MV-4-11 (cell line): ENCODE measurements at places on chromosomes 4 and X.

DNA sequence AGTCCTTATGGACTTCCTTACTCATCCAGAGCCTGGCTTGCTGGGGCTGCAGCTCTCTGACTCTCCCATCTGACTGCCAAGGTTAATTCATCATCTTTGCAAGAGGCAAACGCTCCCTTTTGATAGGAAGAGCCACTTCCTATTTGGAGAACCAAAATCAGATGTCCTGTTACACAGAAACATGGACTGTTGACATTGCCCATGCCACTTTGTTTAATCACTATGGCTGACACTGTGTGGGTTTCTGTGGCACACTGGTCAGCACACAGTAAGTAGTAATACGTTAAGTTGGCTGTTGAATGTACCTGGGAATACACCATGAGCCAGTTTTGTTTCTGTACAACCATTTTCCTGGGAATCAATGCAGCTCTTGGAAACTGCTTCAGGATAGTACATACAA, 45.1 kb upstream of the TMEM33 start:
- no peak for DNase-seq

GRCh38 chrX:397575-397974, 10.9 kb upstream of the PPP2R3B start:
- DNase-seq, result no peak

- no peak for DNase-seq
These were observed 48.4 kb downstream of the MAGEB17 start for GRCh38 chrX:16215660-16216059.

DNA sequence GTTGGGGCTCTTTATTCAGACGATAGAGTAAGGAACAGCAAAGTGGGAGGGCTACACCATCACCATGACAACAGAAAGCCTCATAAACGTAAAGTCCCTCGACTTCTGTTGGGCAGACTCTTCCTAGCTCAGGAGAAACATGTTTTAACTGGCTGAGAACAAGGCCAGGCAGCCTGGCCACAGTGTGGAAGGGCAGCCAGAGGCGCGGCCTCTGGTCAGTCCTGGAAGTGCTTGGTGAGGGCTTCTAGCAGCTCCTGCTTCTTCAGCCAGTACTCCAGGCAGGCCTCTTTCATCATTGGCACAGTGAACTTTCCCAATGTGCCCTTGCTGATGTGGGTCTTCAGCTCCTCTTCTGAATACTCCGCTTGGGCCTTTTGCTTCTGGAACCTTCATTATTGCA, 690.9 kb downstream of the PCDH19 start:
- no peak for DNase-seq

DNA sequence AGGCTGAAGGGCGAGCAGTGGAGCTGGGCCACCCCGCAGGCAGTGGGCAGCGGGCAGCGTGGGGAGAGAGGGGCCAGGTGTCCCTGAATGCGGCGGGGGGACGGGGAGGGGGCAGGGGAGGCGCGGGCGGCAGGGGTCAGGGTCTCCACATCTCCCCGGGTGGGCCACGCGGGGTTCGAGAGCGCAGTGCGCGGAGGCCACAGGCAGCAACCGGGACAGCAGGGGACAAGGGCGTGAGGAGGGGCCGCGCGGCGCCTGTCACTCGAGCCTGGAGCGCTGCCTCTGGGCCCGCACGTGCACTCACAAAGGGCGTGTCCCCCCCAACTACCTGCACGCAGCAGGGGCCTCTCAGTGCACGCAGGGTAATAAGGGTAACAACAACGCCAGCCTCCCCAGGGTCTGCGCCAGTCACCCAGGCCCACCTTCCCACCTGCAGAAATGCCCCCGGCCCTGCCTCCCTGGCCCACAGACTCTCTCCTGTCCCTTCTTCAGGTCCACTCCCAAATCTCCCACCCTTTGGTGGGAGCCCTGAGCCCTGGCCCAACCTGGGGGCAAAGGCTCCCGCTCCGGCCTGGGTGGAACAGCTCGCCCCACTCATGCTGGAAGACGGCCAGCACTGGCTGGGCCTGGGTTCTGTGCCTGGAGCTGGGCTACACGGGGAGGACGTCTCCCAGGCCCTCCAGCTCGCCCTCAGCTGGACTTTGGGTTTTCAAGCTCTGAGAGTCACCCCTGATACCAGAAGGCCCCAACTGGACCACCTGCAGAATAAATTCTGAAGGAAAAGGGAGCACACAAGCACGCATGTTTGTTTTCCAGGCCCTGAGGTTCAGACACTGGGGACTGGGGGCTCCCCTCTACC, 53.2 kb downstream of the ZFYVE28 start:
- no peak for DNase-seq

GRCh38 chr4:173076903-173077634, 91.5 kb upstream of the GALNT7 start:
- peak; percentile 67 for DNase-seq

DNA sequence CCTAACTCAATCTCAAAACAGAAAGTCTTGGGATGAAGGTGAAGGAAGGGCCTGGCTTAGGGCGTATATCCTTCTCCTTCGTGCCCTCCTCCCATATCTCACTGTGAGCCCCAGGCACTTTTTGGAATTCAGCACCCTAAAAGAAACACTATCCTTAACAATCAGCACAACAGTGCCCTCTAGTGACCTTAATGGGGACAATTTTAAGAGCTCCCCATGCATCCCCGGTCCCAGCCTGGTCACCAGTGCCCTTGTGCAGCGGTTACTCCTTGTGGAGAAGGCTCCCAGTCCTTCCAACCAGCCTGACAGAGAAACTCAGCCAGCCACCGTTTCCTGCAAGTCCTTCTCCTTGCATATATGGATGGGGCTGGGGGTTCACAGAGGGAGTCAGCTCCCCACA, 4.2 kb downstream of the PAK3 start:
- DNase-seq, result peak; percentile 8

GRCh38 chr4:2428496-2429213, 9.9 kb downstream of the CFAP99 start:
- DNase-seq, result no peak

GRCh38 chr4:117900832-117901231, 133.5 kb upstream of the NDST3 start:
- DNase-seq, result no peak

DNA sequence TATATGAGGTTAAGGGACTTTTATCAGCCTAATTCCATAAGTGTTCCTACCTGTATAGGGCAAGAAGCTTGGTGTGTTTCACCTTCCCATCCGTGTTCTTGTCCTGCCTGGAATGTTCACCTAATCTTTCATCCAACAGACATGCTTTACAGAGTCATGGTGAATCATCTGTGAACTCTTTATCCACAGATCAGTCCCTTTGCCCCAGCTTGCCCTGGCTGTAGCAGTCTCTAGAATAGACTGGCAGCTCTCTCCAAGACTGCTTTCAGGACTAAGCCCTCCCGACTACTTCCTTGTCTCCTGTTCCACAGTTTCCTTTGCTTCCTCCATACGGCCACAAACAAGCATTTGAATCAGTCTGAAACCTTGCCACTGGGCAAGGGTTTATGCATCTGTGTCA, 177.9 kb upstream of the IL15 start:
- no peak for DNase-seq

DNA sequence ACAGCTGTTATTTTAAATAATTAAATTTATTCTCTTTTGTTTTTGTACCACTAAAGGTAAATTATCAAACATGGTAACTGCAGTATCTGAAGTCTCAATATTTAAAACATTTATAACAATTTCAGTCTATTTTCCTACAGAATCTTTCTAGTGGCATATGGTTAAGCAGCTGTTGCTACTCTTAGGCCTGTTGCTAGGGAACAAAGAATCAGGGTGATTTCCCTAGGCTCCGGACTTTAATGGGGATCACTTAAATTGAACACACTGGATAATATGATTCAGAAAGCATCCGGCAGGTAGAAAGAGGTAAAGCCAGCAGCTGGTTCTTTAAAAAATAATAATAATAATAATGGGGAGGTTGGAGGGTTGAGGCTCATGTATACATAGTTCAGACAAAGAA, 17.6 kb downstream of the FBXO8 start:
- no peak for DNase-seq

DNA sequence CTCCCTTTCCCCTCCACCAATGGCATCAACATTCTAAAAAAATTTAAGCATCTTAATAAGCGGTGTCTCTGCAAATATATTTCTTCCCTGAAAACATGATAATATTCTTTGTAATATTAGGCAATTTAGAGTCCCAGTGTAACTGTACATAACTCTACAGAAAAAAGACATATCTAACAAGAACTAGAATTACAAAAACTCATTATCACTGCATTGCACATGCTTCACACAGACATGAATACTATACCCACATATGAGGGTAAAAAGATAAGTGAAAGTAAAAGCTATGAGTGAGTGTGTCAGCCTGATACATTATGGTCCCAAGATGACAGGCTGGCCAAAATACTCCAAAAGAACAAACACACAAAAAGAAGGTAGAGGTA, 2.4 kb upstream of the FGB start:
- no peak for DNase-seq

DNA sequence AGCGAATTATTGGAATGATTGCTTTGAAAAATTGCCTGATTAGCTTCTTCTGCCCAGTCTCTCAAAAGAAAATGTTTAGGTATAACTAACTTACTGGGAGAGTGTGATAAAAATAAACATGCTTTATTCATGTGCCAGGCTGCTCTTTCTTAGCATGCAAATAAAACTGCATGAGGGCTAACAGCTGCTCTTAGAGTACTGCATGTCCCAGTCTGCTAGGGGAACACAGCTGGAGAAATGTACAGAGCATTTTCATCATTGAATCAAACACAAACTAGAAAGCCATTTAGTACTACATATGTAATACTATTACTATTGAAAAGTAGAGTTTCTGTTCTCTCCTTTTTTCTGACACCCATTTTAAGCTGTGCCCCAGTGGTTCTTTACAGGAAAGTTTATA, 726.0 kb downstream of the GRID2 start:
- DNase-seq, result no peak

- DNase-seq, result no peak
These were observed 149.8 kb downstream of the SPCS3 start for GRCh38 chr4:176469546-176469945.

GRCh38 chrX:151478058-151478457, 81.1 kb downstream of the VMA21 start:
- DNase-seq, result no peak

DNA sequence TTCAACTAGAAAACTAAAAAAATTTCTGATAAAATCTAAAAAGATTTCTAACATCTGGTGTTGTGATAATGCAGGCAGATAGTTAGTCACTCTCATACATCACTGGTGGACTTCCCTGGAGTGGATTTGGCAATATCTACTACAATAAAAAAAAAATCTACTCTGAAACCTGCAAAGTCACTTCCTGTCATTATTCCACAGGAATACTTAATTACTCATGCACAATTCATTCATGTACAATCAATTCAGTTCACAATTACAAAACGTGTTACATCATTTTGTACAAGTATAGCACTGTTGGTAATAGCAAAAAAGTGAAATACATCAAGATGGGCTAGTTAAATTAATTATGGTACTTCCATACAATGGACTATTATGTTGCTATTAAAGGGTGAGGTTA, 16.5 kb upstream of the RHOH start:
- DNase-seq, result peak; percentile 71

GRCh38 chr4:99824070-99824599, 7.5 kb downstream of the DAPP1 start:
- DNase-seq, result no peak

- DNase-seq, result peak; percentile 35
These were observed 25.2 kb downstream of the MANBA start for GRCh38 chr4:102735582-102735981.

- DNase-seq, result no peak
These were observed 13.8 kb downstream of the SH3BP2 start for GRCh38 chr4:2806390-2807355.

GRCh38 chr4:14117575-14118238, 490.2 kb upstream of the BOD1L1 start:
- DNase-seq, result peak; percentile 6

DNA sequence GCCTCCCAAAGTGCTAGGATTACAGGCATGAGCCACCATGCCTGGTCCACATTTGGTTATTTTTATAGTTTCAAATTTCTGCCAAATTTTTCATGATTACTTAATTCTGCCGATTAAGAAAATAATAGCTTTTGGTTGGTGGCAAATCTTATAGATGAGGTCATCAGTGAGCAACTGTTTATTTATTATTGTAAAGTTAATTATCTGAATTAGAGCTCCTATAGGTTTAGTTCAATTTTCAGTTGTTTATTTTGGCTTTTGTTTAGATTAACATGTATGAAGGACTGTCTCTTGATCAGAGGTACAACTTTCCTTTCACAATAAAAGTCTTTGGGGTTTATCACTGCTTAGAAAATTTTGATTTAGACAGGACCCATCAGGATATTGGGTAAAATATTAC, 262.2 kb downstream of the SLC7A11 start:
- no peak for DNase-seq

- DNase-seq, result no peak
These were observed 61.6 kb downstream of the MAD2L1 start for GRCh38 chr4:120005076-120005475.

DNA sequence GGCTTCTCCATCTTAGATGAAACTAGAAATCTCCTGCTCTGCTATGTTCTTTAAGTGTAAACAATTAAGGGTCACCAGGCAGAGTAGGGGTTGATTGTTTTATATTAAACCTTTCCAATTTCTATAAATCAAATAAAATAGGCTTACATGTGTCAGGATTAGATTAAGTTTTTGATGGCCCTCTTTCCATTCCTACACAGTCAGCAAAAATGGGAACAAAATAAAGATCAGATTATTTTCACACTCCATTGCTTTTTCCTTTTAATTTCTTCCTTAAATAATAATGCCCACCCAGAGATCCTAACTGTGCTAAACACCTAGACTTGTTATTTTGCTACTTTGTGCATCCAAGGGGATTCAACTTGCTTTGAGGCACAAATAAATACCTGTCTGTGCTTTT, 381.4 kb upstream of the MAGEB16 start:
- no peak for DNase-seq

- DNase-seq, result no peak
These were observed 291.6 kb downstream of the CAMK2D start for GRCh38 chr4:113469926-113470325.

DNA sequence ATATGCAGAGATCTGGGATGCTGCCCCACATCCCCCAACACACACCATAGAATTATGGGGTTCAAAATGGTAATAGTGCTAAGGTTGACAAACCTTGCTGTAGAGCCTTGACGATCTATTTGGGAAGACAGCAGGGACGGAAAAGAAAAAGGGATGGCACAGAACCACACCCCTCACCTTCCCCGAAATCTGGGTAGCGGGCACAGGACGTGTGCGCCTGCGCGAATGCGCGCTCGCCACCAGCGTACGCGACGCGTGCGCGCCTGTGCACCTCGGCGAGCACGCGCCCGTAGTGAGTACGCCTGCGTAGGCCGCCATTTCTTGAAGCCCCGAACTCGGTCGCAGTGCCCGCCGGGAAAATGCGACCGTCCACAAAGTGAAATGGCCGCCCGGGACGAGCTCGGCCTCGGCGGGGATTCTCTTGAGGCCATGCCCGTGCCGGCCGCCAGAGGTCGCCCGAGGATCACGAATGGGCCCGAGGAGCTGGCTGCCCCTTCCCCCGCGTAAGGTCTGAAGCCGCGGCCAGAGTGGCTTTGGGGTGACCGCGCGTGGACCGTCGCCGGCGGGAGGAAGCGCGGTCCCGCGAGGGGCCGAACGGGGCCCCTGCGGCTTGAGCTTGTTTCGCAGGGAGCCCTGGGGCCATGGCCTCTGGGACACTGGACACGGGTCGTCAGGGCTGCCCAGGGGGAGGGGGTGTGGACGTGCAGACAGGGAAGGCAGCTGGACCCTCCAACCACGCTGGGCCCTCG, 43.6 kb downstream of the ZNF185 start:
- peak; percentile 86 for DNase-seq
